GM23338 (cell line): ENCODE measurements at places on chromosomes 6 and 20.

DNA sequence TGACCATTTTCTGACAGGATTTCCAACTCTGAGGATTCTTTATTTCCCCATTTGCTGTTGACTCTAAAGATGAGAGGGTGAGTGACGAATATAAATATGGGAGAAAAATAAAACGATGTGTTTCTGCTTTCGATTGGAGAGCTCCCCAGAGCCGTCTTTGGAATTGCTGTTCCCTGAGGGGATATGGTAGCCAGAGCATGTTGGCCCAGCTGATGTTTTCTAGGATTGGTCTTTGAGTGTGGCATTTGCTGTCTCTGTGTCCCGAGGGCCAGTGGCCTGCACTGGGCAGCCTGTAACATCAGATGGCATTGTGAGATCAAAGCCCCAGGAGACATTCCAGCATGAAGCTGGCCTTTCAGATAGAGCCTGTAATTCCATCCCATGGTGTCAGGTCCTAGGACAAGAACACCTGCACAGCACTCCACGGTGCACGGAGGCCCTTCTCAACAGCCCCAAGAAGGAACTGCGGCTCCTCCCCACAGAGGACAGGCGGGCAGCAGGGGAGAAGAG is 26.7 kb downstream of the PKIG start:
- DNase-seq, result no peak

GRCh38 chr20:5592165-5592564 is 158.0 kb upstream of the SHLD1 start:
- no peak for DNase-seq

- DNase-seq, result no peak
These were observed 51.6 kb upstream of the TTPAL start for GRCh38 chr20:44424039-44424495.

GRCh38 chr20:16189371-16189770 is 383.9 kb downstream of the KIF16B start:
- DNase-seq, result no peak

DNA sequence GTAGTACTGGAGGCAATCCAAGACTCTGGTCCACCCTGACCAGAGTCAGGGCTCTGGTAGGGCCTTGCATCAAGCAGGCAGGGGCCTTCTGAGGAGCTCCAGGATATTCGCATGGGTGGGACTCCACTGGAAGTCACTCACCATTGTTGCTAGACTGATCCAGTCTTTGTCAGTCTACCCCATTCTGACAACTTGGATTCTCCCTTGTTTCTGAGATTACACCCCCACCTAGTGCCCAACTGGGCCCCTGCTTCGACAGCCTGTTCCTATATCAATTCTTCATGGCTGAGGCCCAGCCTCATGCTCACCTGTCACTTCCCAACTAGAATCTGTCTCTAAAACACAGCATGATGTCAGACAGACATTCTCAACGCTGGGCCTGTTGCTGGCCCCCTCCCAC is 5.2 kb downstream of the SLC35D3 start:
- peak; percentile 71 for DNase-seq

DNA sequence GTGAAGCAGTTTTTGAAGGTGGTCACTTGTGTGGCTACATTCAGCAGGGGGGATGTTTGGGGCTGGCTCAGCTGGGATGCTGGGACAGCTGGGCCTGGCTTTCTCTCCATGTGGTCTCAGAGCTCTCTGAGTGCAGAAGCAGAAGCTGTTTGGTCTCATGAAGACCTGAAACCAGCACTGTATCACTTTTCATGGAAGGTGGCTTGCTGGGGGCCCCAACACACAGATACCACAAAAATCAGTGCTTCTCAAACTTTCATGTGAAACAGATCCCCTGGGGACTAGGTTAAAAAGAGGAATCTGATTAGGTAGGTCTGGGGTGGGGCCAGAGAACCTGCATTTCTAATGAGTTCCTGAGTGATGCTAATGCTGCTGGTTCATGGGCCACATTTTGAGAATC is 347.3 kb downstream of the DHX35 start:
- no peak for DNase-seq

- DNase-seq, result no peak
These were observed 86.9 kb upstream of the FOXC1 start for GRCh38 chr6:1522779-1523178.

GRCh38 chr6:158666628-158667359 is 16.9 kb downstream of the SYTL3 start:
- no peak for DNase-seq
